ENCODE measurements at places on chromosomes 12 and 14.

DNA sequence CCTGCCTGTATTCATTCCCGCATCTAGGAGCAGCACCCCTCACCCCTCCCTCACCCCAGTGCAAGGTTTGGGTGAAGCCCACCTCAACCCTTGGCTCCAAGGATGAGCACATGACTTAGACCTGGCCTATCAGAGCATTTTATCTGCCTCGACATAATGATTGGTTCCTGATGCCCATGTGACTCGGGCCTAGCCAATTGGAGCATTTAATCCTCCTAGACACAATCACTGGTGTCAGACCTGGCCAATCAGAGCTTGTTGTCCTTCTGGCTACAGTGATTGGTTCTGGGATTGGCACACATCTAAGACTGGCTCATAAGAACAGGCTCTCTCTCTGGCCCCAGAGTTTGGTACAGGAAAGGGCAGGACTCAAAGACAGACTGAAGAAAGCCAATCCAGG is 73.1 kb upstream of the MYL2 start:
- no peak for DNase-seq

GRCh38 chr14:75335571-75335970 is 56.9 kb downstream of the FOS start:
- no peak for DNase-seq

DNA sequence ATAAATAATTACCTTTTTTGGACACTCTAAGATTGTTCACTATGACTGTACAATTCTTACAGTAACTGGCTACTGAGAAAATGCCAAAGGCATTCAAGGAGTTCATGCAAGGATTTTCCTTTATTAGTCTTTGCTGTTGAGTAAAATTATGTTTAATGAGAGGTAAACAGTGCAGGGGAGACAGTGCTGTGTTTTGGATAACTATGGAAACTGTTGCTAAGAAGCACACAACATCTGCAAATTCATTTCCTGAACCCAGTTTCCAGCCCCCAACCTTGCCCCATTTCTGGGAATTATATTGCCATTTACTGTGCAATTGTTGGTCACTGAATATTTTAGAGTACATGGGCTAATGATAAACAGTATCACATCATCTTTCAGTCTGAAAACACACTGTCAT is 1005.8 kb downstream of the TRHDE start:
- no peak for DNase-seq

- DNase-seq, result no peak
These were observed 77.0 kb downstream of the ADGRD1 start for GRCh38 chr12:131030472-131031328.

DNA sequence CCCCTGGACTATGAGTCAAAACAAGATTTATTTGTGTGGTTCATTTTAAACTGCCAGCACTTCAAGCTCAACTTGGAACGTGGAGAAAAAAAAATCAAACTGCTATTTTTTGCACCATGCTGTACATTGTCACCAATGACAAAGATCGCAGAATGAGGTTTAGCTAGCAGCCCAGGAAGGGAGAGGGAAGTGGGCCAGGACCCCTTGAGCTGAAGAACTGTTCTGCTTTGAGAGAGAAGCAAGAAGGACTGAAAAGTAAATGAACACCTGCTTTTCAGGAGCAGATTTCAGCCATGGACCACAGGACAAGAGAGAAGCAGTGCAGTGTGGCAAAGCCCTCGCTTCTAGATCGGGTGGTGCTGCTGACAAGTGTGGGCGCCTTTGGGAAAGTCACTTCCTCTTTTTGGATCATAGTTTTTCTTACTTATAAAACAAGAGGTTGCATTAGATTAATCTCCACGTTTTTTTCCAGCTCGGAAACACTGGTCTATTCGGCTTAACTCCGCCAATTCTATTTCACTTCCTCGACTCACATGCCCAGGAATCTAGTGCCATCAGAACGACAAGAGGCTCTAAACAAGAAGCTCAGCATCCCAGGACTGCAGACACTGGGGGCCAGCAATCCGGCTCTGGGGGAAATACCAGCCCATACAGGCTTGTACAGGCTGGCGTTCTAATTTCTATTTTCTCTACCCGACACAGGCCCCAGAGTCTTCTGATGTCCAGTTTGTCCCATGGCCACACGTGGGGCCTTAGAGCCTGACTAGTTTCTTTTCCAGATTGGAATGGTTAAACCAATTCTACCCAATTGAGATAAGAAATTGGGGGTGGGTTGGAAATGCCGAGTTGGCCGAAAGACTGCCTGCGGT is 129.9 kb downstream of the CRACR2A start:
- DNase-seq, result no peak

DNA sequence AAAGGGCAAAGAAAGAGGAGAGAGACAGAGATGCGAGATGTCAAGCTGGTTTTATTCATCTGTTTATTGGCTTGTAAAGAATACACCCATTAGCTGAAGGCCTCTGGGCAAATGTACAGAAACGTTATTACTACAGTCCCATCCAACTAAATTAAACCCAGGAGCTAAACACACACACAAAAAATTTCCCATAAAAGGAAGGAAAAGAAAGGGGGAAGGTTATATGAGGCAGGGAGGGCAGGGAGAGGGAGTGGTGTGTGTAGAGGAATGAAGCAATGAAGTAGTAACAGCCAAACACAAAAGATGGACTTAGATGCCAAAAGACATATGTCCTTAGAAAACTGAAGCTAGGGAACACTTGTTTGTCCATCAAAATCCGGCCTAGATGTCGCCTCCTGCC is 3.1 kb upstream of the MFAP5 start:
- DNase-seq, result no peak

DNA sequence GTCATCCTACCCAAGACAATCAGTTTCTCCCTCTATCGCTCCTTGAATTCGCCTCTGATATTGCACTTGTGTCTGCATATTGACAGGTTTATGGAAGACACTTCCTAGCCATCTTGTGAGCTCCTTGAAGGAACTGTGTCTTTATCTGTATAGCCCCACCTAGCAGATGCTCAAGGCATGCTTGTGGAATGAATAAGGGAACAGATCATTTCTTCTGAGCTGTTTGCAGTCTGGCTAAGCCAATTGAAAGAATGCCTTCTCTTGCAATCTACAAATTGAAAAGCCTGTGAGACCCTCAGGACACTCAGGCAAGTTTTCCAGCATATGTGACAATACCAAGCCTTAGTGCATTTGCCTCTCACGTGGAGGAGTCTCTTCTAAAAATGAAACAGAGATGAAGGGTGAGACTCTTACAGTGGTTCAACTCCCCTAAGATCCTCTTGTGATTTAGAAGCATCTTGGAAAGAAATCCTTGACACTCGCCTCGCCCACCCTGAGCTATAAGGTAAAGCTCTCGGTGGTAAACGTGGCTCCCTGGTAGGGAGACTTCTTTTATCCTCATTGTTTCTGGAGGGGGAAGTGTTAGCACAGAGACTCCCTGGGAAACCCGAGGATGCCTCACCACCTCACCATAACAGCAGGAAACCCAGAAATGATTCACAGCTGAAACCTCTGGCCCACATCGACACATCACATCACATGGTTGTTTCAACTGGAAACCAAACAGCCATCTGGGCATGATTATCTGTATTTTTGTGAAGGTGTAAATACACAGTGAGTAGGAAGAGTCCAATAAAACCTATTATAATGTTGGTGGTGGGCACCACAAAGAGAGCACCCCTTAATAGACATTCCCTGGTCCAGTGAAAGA is 112.3 kb upstream of the BCL2L14 start:
- no peak for DNase-seq

- no peak for DNase-seq
These were observed 127.1 kb upstream of the BMP4 start for GRCh38 chr14:54083549-54084239.

GRCh38 chr12:5631497-5631896 is 199.6 kb downstream of the NTF3 start:
- no peak for DNase-seq

GRCh38 chr12:110010853-110011723 is 11.9 kb downstream of the ANKRD13A start:
- no peak for DNase-seq

DNA sequence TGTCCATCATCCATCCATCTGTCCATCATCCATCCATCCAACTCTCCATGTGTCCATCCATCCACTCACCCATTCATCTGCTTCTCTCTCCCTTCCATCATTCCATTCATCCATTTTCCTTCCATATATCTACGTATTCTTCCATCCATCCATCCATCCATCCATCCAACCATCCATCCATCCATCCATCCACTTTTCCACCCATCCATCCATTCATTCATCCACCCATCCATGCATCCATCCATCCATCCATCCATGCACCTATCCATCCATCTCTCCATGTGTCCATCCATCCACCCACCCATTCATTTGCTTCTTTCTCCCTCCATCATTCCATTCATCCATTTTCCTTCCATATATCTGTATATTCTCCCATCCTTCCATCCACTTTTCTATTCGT is 214.0 kb upstream of the RTL1 start:
- no peak for DNase-seq

GRCh38 chr14:23102801-23103200 is 2.0 kb downstream of the CIROP start:
- DNase-seq, result no peak

DNA sequence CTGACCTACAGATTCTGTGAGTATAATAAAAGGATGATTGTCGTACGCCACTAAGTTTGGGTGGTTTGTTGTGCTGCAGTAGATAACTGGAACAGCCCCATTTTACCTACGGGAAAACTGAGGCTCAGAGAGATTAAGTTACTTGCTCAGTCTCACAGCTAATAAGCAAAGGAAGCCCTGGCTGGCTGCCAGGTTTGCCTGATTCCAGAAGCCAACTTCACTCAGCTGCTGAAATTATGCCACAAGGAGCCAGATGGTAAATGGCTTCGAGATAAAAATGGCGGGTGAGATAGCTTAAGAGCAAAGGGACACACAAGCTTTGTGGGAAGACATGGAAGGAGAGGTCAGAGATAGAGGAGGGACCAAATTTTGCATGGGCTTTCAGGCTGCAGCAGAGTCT is 191.5 kb upstream of the NOS1 start:
- DNase-seq, result no peak

DNA sequence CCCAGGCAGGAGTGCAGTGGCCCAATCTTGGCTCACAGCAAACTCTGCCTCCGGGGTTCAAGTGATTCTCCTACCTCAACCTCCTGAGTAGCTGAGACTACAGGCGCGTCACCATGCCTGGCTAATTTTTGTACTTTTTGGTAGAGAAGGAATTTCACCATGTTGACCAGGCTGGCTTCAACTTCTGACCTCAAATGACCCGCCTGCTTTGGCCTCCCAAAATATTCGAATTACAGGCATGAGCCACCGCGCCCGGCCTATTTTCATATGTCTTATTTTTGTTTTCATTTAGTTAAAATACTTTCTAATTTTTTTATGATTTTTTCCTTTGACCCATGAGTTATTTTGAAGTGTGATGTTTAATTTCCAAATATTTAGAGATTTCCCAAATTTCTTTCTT is 143.6 kb upstream of the VRK1 start:
- no peak for DNase-seq

- DNase-seq, result no peak
These were observed 17.2 kb upstream of the ARID4A start for GRCh38 chr14:58280954-58281787.

- no peak for DNase-seq
These were observed 1.3 kb downstream of the BHLHE41 start for GRCh38 chr12:26123482-26123980.

DNA sequence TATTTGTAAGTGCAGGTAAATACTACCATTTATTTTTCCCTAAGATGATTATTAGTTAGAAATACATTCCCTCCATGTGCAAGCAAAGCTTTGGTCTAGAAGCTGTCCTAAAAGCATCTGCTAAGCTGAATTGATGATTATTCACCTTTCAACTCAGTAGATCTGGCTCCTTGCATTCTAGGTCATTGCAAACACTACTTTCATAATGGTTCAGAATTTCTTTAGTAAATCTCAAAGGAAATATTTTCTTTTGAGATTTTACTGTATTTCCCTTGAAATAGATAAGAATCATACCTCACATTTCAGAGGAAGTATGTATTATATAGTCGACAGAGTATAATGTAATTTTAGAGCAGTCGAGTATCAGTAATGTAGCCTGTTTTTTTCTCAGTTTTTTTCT is 2.4 kb downstream of the ETNK1 start:
- DNase-seq, result no peak

- no peak for DNase-seq
These were observed 80.5 kb downstream of the FBXO33 start for GRCh38 chr14:39351708-39352107.

DNA sequence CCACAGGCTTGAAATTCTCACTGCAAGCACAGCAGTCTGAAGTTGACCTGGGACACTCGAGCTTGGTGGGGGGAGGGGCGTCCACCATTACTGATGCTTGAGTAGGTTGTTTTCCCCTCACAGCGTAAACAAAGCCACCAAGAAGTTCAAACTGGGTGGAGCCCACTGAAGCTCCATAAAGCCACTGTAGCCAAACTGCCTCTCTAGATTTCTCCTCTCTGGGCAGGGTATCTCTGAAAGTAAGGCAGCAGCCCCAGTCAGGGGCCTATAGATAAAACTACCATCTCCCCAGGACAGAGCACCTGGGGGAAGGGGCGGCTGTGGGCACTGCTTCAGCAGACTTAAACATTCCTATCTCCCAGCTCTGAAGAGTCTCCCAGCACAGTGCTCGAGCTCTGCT is 31.7 kb upstream of the ST8SIA1 start:
- no peak for DNase-seq

GRCh38 chr14:91723501-91723900 is 8.4 kb downstream of the CATSPERB start:
- no peak for DNase-seq

DNA sequence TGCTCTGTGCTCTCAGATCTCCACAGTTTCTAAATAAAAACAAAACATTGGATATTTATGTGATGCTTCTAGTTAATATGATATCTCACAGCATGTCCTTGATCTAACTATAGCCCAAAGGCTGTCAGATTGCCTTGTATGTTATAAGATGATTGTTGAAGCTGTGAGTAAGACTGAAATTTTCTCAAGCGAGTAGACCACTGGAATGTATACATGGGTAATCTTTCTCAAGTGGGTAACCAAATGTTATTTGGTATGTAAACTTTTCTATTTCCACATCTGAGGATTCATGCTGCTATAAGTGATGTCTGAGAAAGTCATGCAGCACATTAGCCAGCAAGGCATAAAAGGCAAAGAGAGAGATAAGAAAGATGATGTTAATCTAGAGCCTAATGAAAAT is 886.7 kb downstream of the NRXN3 start:
- no peak for DNase-seq

DNA sequence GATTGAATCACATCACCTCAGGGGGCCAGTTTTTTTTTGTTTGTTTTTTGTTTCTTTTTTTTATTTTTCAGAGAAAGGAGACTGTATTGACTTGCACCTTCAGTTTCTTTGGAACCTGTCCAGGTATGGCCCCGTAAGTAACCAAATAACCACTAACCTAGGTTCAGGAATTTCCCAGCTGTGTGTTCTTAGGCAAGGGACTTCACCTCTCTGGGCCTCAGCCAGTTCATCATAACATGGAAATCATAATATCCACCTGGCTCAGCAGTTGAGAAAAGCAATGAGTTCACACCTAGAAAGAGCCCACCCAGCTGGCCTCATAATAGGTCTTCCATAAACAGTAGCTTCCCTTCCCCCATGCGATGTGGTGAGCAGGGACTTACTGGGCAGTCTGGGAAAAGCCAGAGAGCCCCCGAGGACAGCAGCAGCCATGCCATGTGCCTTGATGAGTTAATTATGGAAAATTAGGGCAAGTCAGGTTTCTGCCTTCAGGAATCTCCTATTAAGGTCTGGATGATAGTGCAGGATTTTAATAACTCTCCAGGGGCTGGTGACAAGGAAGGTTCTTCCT is 27.4 kb upstream of the WSCD2 start:
- DNase-seq, result no peak
